ENCODE measurements at places on chromosomes 2 and 18.

GRCh38 chr2:46122318-46122976 lies 174.8 kb upstream of the EPAS1 start:
- DNase-seq: peak; percentile 30

GRCh38 chr18:2535419-2535910 lies 35.8 kb downstream of the METTL4 start:
- DNase-seq: no peak

GRCh38 chr18:8091035-8091434 lies 518.2 kb upstream of the RAB12 start:
- DNase-seq: peak; percentile 26

DNA sequence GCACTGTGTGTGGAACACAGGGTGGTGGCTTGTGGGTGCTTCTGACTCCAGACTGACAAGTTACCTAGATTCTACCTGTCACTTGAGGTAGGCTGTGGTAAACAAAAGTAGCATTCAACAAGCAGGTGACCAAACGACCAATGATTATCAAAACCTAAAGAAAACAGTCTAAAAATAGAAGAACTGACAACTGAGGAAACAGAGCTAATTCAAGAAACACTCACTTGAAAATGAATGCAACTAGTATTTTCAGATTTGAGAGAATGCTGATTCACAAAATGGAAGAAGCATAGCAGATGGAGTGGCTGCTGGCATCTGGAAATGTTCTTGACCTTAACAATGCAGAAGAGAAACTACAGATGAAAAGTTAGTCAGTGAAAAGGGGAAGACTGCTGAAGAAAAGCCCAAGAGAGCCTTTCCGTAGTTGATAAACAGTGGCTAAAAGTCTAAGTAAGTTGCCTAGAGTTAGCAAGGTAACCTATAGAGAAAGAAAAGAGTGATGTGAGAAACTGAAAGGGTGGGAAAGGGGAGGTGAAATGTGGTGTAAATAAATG lies 170.4 kb downstream of the NCK2 start:
- DNase-seq: no peak

DNA sequence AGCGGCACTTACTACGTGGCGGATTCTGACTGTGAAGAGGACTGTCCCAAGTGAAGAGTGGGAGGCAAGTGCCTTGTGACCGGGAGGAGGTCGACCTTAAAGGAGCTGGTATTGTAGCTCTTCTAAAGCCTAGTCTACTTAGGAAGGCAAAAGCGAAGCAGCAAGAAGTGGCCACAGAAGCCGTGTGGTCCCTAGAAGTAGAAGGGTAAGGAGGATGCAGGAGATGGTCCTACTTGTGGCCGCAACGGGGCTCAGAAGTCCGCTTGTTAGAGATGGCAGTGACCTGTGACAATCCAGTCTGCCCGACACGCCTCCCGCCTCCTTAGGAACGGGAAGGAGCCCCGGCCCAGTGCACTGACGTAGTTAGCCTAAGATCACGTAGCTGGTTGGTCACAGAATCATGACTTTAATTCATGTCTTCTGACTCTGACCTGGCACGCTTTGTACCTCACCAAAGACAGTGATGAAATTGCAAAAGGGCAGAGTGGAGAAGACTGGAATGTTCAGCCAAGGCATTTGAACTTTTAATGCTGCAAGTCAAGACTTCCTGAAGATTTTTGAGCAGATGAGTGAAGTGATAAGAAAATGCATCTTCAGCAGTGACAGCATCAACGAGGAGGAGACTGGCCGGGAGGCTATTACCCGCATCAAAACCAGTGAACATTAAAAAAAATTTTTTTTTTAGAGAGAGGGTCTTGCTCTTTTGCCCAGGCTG lies 749 bp upstream of the EIF2AK3 start:
- peak; percentile 97 for DNase-seq

DNA sequence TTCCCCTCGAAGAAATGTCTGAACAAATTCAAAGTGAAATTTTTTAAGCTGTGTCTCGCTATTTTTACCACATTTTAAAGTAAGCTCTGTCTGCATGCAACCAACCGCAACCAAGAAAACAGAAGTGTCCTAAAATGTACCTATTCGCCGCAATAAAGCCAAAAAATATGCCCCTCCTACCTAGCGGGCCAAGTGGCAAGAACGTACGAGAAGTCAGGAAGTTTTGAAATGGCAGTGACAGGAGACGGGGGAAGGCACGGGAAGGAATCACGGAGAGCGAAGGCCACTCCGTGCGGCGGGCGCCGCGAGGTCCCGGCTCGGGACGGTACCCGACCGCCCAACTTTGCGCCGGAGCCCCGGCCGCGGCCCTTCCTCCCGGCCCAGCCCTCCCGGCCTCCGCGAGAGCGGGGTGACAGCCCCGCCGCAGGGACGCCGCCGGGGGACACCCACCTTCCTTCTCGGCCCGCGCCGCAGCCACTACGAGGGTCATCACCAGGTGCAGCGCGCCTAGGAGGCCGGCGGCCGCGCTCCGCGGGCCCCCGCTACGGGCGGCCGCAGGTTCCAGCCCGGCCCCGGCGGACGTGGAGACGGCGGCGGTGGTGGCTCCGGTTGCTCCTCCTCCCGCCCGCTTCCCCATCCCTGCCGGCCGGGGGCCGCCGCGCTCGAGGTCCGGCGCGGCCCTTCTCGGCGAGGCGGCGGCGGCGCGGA lies 568 bp downstream of the TMEM131 start:
- DNase-seq: no peak

GRCh38 chr18:8752329-8752728 lies 47.0 kb downstream of the MTCL1 start:
- DNase-seq: peak; percentile 73

DNA sequence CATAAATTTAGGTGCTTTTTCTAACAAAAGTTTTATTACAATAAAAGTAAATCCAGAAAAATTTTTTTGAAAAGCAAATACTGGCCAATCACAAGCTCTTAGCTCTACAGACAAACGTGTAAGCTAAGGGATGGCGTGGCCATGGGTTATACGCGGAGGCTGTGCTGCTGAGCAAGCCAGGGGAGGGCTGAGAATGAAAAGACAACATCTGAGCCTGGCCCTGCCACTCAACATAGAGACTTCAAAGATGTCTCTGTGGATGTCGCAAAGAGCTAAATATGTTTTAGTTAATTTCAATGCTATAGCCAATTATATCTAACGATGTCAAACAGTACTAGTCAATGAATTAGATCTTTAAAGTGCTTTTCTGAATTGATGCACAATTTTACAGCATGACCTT lies 33.3 kb upstream of the NT5DC4 start:
- no peak for DNase-seq

GRCh38 chr2:105085525-105085924 lies 47.7 kb downstream of the MRPS9 start:
- DNase-seq: no peak

- DNase-seq: no peak
These were observed 287.8 kb upstream of the FN1 start for GRCh38 chr2:215723631-215724011.

DNA sequence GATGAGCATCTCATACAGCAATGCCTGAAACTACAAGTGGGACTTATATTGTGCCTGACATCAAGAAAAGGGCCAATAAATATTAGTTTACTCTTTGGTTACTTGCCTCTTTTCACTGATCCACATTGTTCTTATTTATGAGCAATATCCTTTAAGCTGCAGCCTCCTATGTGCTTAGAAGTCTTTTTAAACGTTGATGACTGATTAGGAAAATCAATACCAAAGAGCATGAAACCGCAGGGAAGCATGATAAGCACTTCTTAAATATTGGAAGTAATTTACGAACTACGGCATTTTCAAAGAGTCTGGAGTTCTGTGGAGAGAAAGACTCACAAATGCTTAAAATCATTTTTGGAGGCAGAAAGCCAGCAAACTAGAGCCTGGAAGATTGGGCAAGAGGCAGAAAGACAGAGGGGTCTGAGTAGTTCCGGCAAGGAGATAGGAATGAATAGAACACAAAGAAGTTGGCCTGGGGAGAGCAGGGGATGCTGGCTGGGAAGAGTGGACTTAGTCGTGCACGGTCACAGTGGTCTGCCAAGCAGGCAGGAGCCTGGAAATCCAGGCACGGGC lies 122.6 kb upstream of the NOSTRIN start:
- no peak for DNase-seq

GRCh38 chr2:232329716-232330067 lies 48.9 kb upstream of the ALPP start:
- DNase-seq: no peak

- no peak for DNase-seq
These were observed 260.1 kb downstream of the GLI2 start for GRCh38 chr2:120995656-120996190.

DNA sequence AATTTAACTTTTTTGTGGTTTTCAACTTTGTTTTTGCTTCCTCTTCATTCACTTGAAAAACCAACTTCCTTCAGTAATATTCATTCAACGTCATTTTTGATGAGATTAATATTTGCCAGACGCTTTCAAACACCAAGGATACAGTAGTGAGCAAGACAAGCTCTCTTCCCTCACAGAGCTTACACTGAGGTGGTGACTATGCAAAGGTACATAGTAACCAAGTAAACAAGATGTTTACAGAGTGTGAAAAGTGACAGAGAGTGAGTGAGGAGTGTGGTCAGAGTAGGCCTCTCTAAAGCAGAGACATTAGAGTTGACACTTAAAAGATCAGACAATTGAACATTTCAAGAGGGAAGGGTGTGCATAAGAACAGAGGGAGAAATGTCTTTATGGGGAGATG lies 155.5 kb downstream of the TMEM247 start:
- DNase-seq: no peak

- DNase-seq: no peak
These were observed 35.3 kb upstream of the ANKRD44 start for GRCh38 chr2:197345846-197346370.

GRCh38 chr18:50862401-50862800 lies 16.5 kb upstream of the ME2 start:
- DNase-seq: no peak

GRCh38 chr2:182006595-182007341 lies 21.1 kb downstream of the PPP1R1C start:
- no peak for DNase-seq

- DNase-seq: no peak
These were observed 210.2 kb downstream of the NCK2 start for GRCh38 chr2:105954891-105955290.

- peak; percentile 4 for DNase-seq
These were observed 54.8 kb downstream of the NBAS start for GRCh38 chr2:15506229-15506819.

DNA sequence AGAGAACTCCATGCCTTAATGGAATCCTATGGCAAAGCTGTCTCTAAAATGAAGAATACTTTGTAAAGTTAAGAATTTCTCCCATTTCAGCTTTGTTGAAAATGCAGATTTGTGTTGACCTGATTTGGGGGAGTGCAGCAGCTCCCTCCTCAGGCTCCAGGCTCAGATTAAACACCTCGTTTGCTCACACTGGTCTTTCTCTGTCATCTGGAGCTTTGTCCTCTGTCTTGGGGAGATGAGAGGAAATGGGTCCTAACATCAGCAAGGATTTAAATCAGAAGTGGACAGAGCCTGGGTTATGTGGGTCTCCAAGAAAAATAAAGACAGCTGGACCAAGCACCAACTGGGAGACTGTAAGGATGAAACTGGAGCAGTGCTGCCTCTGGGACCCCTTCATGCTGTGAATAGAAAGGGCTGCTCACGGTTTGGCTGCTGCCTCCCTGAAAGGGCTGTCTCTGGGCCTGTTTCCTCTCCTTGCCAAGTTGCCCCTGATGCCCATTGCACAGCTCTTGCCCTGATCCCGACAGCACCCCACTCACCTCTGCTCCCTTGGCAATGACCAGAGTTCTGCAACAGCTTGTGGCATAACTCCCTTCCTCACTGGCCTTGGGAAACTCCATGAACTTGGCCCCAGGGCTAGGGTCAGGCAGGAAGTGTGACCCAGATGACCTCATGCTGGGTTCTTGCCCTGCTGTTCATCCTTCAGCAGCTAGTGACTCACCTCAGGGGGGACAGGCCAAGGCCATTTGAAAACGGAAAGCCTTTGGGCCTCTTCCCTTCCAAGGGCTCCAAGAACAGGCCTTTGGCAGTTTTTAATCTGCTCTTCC lies 197.2 kb downstream of the CYP26B1 start:
- peak; percentile 47 for DNase-seq

DNA sequence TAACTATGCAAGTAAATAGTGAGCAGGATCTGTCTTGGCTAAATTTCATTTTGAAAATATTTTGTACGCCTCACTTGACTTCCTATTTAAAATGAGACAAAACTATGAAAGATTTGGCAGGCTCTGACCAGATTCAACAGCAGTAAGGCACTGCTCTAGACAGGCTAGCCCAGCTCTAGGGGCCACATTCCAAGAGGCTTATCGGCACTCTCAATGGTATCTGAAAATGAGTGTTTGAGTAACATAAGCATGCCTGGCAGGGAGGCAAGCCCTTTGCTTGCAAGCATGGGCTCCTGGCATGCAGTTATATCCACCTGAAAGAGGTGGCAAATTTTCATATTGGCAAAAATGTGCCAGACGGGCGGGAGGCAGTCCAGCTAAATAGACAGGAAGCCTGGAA lies 10.5 kb downstream of the CAPN13 start:
- no peak for DNase-seq

- DNase-seq: peak; percentile 59
These were observed 6.1 kb upstream of the CASP8 start for GRCh38 chr2:201254081-201254730.

DNA sequence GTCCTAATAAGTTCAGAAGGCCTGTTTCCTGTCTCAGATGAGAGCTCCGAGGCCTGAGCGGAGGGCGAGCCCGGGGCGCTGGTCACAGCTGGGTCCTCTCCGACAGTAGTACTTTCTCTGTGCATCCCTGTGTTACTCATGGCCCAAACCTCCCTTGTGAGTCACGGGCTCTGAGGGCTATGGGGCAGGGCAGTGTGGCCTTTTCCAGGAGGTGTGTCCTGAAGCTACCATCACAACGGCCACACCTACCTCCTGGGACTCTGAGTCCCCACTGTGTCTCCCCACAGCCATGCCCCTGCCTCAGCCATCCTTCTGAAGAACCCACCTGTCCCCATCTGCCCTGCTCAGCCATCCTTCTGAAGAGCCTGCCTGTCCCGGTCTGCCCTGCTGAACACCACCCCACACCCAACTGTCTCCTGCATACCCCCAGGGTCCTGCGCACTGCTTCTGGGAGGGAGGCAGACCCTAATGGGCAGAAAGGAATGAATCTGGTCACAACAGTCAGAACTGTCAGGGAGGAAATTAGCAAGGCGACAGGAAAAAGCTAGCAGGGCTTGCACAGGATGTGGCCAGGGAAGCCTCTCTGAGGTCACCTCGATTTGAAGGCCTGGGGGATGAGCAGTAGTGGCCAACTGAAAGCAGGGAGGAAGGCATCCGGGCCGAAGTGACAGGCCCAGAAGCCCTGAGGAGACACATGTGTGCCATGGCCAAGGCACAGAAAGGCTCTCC lies 145.4 kb upstream of the RIOK3 start:
- peak; percentile 38 for DNase-seq

- no peak for DNase-seq
These were observed 66.1 kb upstream of the ID2 start for GRCh38 chr2:8615576-8616281.

- DNase-seq: no peak
These were observed 45.9 kb downstream of the PXDN start for GRCh38 chr2:1698188-1698945.

- DNase-seq: no peak
These were observed 10.6 kb downstream of the MAPRE2 start for GRCh38 chr18:35051641-35052377.

DNA sequence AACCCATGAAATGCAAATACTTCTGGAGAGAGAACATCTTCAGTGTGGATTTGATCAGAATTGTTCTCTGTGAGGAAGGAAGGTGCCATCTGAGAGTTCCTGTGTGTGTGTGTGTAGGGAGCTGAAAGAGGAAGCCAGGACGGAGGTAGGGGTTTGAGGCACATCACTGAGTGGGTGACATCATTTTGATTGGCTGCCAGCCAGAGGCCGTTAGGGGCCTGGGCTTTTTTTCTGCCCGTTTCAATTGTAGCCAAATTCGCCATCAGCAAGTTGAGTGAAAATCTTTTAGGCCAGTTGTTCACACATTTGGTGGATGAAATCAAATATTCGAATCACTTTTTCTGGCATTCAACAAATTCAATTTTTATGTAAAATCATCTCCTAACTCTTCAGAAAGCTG lies 48.9 kb downstream of the TSN start:
- DNase-seq: no peak

Data from foreskin fibroblast (primary cell).